ENCODE measurements at places on chromosomes 12 and 14.

DNA sequence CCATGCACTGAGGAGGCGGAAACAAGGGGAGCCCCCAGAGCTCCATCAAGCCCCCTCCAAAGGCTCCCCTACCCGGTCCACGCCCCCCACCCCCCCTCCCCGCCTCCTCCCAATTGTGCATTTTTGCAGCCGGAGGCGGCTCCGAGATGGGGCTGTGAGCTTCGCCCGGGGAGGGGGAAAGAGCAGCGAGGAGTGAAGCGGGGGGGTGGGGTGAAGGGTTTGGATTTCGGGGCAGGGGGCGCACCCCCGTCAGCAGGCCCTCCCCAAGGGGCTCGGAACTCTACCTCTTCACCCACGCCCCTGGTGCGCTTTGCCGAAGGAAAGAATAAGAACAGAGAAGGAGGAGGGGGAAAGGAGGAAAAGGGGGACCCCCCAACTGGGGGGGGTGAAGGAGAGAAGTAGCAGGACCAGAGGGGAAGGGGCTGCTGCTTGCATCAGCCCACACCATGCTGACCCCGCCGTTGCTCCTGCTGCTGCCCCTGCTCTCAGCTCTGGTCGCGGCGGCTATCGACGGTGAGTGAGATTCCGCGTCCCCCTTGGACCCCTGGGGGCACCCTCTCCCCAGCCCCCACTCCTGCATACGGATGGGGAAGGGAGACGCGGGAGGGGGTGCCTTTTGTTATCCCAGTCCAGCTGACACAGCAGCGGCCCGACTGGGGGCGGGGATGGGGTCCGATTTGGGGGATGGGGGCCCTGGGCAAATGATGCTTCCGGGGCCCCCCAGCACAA lies 400 bp downstream of the LRP1 start:
- DNase-seq = no peak

DNA sequence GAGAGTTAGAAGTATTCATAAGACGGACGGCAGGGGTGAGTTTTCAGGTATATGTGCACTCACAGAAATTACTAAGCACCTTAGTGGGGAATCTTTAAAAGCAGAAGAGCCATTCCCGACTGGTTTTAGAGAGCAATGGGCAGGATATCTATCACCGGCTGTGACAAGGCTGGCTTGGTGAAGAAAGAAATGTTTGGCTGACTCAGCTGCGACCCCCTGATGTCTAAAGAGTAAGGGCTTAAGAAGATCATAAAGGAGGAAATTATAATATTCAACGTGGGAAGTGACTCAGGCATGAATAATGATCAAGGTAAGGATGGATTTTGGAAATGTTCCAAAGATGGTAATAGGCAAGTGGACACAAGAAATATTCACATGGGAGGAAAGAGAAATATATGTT lies 407.6 kb downstream of the TMEM132D start:
- no peak for DNase-seq

GRCh38 chr12:124681779-124682391 lies 114.5 kb upstream of the NCOR2 start:
- no peak for DNase-seq

GRCh38 chr14:77961847-77962580 lies 162.1 kb downstream of the ADCK1 start:
- no peak for DNase-seq

DNA sequence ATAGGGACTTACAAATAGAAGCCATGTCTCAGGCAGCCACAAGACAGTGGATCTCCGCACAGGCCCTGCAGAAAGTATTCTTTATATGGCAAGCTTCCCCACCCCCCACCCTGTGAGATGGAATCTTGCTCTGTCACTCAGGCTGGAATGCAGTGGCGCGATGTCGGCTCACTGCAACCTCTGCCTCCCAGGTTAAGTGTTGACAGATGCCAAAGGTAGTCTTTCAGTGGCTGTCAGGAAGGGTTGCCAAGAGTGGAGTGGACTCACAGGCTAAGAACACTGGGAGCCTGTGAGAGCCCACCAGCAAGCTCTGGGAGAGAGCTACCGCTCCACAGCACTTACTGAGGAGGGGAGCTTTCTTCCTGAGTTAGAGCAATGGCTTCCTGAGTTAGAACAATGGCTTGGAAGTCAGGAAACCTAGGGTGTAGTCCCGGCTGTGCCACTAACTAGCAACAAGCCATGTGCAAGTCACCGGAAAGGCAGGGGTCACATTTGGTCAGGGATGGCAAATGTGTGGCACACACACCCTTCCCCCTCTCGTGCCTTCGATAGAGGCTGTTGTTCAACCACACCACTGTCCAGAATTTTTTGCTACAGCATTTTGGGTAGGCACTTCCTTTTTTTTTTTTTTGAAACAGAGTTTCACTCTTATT lies 2.6 kb downstream of the RNASE1 start:
- no peak for DNase-seq

GRCh38 chr14:53640695-53641094 lies 315.9 kb downstream of the BMP4 start:
- DNase-seq = no peak

DNA sequence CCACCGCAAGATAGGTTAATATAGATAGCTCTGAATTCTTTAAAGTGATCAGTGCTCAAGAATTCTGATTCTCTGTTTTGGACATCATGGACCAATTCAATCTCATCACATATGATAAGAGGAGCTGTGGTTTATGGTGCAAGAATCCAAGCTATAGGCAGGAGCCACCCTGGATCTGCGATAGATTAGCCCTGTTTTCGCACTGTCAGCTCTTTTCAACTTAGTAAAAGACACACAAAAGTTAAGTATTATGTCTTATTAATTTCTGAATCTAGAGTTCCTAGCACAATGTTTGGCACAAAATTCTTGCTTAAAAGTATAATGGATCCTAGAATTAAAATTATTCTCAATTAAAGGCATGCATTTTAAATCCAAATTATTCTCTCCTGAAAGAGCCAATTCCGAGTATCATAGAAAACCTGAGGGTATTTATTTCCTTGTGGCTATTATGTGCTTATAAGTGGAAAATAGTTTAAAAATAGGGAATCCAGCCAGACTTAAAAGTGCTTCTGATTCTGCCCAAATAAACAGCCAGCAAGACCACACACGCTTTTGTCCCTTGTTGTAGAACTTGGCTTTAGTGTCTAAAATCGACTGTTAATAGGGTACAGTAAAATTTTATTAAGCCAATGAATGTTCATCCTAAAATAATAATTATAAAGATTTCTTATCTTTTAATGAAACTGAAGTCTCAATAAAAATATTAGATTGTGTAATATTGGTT lies 184.9 kb upstream of the FLRT2 start:
- DNase-seq = no peak

DNA sequence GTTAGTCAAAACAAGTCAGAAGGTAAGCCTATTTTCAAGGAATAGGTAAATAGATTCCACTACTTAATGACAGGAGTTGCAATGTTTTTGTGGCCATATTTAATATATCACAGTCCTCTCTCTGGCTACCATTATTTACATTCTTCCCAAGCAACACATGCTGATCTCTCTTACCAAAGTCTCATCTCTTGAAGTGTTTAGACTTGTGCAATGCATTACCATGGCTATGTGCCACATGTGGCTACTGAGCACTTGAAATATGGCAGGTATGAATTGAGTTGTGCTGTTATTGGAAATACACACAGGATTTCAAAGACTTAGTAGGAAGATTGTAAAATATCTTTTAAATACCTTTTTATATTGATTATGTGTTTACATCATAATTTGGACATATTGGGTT lies 262.4 kb upstream of the PDE3A start:
- no peak for DNase-seq

- no peak for DNase-seq
Measured at GRCh38 chr12:52327830-52328500, 6.8 kb upstream of the KRT83 start.

DNA sequence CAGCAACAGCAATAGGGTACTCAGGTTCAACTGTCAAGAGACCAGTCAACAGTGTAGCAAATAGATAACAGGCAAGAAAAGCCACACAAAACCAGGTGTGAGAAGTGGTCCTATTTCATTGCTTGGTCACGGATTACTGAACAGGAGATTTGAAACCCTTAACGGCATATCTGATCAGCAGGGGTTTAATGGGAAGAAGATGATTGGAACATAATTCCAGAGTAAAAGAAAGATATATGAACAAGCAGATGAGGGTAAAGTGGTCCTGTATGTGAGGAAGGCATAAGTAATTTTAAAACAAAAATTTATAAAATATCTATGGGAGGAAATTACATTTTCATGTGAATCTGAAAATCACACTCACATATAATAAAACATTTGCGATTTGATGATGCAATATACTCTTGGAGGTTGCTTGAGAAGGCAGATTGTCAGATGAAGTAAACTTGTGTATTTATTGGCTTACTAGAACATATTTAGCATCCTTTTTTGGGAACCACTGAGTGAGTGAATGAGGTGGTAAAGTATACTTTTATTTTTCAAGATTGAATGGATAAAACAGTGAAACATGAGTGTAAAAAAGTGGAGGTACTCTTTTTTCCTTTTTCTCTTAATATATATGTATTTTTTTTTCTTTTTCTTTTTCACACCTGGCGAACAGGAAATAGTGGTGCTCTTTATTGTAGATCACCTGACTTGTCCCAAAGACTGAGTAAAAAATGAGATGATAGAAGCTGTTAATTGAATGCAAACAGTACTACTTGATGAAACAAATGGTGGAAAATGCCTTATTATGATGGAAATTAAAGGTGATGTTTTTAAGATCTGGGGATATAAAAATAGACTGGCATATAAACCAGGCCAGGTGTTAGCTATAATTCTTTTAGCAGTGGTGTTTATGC lies 21.6 kb upstream of the SDR39U1 start:
- no peak for DNase-seq

- DNase-seq = no peak
Measured at GRCh38 chr12:110579535-110580253, 3.4 kb downstream of the PPTC7 start.

DNA sequence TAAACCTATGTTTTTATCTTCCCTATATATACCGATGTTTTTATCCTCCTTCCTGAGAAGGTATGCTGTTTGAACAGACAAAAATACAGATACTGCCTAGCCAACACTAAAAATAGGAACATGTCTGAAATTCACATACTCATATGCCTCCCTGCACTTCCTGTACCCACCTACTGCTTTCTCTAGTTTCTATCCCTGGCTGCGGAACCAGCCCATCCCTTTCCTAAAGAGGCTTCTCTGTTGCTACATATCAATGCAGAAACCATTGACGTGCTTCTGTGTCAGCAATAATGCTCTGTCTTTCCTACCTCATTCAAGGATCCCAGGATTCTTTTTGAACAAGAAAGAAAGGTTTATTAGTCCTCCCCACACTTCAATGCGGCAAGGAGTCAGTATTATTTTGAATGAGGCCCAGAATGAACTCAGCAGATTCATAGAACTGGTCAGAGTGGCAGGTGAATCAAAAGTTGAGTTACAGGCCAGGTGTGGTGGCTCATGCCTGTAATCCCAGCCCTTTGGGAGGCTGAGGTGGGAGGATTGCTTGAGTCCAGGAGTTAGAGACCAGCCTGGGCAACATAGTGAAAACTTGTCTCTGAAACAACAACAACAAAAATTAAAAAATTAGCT lies 67.8 kb upstream of the NAP1L1 start:
- no peak for DNase-seq

All from stimulated activated CD8-positive, alpha-beta memory T cell treated with anti-CD3 and anti-CD28 coated beads, Interleukin-7, amount 100 ng/mL, for 1 hour (primary cell).